Chondrocyte (in vitro differentiated cells): ENCODE measurements at places on chromosomes 7 and 10. TPM values are rescaled to one million over a fixed set of nuclear protein-coding genes. Genes with fewer than 3 reads are reported as not detected.

- H3K4me3 ChIP-seq = no peak overlapping the region
- no peaks in the 10 kb centered on the region for H3K27me3 ChIP-seq
- H3K4me1 ChIP-seq = peaks cover 17% of the 10 kb centered on the region
- no peaks in the 10 kb centered on the region for H3K36me3 ChIP-seq
- H3K27ac ChIP-seq = no peak overlapping the region
- DNase-seq = no peak
Measured at GRCh38 chr7:143372070-143372469, 9.1 kb upstream of the ZYX start.

DNA sequence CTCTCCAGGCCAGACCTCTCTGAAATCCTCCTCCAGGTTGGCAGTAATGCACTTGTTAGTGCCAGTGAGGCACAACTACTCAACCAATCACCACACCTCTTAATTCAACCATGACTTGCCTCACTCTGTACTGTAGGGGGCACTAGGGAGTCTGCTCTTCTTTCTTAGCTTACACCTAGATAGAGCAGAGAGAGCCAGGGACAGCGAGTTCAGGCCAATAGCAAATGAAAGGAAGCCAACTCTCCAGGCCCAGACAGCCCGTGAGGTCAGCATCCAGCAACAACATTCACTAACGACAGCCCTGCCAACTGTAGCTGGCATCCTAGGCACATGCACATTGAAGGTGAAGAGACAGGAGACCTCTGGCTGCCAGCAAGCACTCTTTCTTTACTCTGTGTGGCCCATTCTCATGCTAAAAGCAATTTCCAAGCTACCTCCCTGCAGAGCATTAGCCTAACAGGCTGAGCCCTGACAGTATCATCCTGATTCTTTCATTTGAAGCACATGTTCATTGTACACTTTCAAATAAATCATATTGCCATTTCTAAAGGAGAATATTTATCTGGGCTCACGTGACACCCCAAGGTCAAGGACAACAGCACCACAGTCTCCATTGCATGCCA is 136.3 kb downstream of the DPY19L1 start:
- no peaks in the 10 kb centered on the region for H3K4me1 ChIP-seq
- H3K4me3 ChIP-seq = no peak overlapping the region
- H3K36me3 ChIP-seq = no peaks in the 10 kb centered on the region
- no peaks in the 10 kb centered on the region for H3K27me3 ChIP-seq
- H3K27ac ChIP-seq = no peak overlapping the region

DNA sequence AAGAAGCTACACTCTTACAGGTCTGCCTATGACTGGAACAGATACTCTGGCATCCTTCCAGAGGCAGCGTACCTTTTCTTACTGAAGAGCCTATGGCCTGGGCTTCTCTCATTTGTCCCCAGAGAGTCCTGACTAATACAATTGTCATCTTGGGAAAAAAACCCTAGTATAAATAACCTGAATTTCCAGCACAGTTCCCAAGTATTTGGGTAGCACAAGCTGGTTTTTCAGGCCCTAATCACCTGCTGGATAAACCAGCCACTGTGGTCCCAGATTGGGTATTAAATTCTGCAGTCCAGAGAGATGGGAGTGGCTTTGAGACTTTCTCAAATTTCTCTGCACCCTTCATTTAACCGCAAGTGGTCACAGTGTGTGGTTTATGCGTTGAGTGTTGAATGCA is 186.8 kb upstream of the NEBL start:
- H3K27ac ChIP-seq = no peak overlapping the region
- H3K27me3 ChIP-seq = peaks cover 5% of the 10 kb centered on the region
- no peak for DNase-seq
- no peak overlapping the region for H3K4me3 ChIP-seq
- H3K36me3 ChIP-seq = no peaks in the 10 kb centered on the region

DNA sequence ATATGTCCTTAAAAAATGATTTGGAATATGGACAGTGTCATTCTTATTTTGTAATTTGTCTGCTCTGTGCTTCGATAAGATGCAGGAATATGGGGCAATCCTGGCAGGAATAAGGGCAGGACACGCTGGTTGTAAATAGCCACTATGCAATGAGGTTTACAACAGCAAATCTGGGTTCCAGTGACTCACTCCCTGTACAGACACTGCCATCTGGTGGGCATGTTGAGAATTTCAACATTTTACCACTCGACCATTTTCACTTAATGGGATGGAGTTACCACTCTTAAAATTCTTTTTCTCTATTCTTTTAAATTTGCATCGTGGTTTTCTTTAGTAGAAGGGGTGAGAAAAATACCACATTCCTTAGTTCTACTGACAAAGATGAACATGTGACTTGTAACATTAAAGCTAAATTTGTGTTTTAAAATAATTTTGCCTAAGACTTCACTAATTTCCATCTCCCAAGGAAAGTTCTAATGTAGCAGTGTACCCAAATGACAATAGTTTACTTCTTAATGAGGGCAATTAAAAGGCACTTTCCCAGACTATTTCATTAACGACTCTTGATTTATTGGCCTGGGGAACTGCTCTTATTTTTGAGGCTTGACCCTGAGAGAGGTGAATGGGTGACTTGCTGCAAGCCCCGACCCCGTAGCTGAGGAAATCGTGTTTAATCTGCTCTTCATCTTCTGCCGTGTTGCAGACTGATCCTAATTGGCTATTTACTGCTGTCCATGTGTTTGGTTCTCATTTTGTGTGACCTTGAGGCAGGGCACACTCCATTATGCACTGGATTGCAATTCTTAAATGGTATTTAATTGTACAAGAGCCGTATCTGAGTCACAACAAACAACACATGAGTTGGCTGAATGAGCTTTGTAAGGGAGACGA is 173.6 kb upstream of the IMMP2L start:
- H3K36me3 ChIP-seq = peaks cover 11% of the 10 kb centered on the region
- DNase-seq = no peak
- H3K4me3 ChIP-seq = no peak overlapping the region
- peaks cover 14% of the 10 kb centered on the region for H3K4me1 ChIP-seq

DNA sequence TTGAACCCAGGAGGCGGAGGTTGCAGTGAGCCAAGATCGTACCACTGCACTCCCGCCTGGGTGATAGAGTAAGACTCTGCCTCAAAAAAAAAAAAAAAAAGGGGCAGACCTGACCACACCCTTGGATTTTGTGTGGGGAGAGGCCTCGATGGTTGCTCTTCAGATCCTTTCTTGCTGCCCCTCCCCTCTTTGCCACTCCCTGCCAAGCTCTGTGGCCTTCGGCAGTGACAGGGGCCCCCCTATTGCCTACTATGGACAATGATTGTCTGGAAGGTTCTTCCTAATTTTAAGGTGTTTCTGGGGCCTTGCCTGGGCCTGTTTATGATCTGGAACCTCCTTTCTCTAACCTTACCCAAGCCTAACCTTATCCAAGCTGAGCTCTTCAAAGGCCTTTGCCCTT is 795 bp downstream of the PRF1 start:
- DNase-seq = no peak
- no peak overlapping the region for H3K4me3 ChIP-seq
- H3K36me3 ChIP-seq = no peaks in the 10 kb centered on the region
- H3K27me3 ChIP-seq = no peaks in the 10 kb centered on the region
- no peak overlapping the region for H3K27ac ChIP-seq

DNA sequence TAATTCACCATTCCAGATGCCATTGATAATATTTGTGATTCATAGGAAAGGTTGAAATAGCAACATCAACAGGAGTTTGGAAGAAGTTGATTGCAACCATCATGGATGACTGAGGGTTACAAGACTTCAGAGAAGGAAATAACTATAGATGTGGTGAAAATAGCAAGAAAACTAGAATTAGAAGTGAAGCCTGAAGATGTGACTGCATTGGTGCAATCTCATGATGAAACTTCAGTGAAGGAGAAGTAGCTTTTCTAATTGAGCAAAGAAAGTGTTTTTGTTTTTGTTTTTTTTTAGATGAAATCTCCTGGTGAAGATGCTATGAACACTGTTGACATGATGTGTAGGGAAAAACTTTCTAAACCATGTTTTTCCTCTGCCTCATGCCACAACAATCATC is 18.7 kb upstream of the CD36 start:
- peaks cover 20% of the 10 kb centered on the region for H3K4me1 ChIP-seq
- no peak for DNase-seq
- H3K27me3 ChIP-seq = no peaks in the 10 kb centered on the region
- H3K4me3 ChIP-seq = no peak overlapping the region
- no peak overlapping the region for H3K27ac ChIP-seq

GRCh38 chr10:20988357-20988983 is 91.4 kb upstream of the NEBL start:
- peaks cover 3% of the 10 kb centered on the region for H3K36me3 ChIP-seq
- H3K27me3 ChIP-seq = peaks cover 4% of the 10 kb centered on the region
- no peak for DNase-seq
- H3K4me1 ChIP-seq = peaks cover 24% of the 10 kb centered on the region

Gene RHOBTB1
- total RNA-seq = 18.6 to 19.2 TPM (median 19.0 TPM) in 3 replicates

DNA sequence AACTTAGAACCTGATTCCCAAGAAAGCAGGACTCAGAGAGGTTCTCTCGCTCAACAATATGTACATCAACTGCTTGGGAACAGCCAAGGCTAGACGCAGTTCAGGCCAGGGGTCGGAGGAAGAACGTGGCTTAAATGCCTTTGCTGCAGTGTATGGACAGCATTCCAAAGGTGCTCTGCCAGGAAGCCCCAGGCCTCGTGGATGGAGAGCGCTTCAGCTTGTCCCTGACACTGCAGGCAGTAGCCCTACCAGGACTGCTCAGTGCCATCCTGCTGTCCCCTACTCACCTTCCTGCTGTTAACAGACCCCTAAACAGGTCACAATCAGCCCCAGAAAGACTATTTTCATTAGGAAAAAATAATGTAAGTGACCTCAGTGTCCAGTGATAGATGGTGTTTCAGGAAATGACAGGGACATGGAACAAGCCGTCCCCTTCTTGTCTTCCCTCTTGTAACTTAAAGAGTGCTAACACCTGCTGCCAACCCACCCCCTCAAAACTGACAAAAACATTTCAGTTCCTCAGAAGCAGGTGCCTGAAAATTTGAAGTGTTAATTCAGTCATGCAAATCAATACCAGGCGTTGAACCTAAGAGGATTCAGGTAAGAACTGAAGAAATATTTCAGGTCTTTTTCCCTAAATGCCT is 16.5 kb downstream of the CREB3L2 start:
- no peaks in the 10 kb centered on the region for H3K4me1 ChIP-seq
- no peak for DNase-seq
- peak overlapping the region; percentile 17 for H3K4me3 ChIP-seq
- no peak overlapping the region for H3K27ac ChIP-seq
- no peaks in the 10 kb centered on the region for H3K27me3 ChIP-seq
- H3K36me3 ChIP-seq = peaks cover 11% of the 10 kb centered on the region

Gene SPDYE8
- total RNA-seq = not detected in 3 replicates

DNA sequence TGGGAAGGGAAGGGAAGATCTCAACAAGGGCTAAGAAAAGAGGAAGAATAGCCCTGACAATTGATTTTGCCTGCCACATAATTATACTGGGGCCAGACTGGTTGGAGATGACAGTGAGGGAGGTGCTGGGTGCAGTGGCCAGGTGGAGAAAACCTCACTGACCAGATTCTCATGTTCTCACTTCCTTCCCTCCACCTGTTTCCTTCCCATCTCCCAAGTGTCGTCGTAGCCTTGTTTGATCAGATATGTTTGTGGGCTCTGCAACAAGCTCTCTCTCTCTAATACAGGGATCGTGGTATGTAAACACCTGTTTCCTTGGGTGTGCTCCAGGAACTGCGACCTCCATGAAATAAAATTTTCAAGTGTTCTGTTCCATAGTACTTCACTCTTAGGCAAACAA is 60.2 kb downstream of the VCL start:
- H3K4me1 ChIP-seq = peaks cover 72% of the 10 kb centered on the region
- peaks cover 6% of the 10 kb centered on the region for H3K36me3 ChIP-seq

- no peak overlapping the region for H3K4me3 ChIP-seq
- no peak for DNase-seq
Measured at GRCh38 chr10:31123946-31124345, 92.3 kb upstream of the ZNF438 start.

Gene SMO
- 34.3 to 40.2 TPM (median 37.4 TPM) in 3 replicates for total RNA-seq

GRCh38 chr7:139916717-139917395 is 87.8 kb downstream of the TBXAS1 start:
- no peaks in the 10 kb centered on the region for H3K36me3 ChIP-seq
- H3K4me1 ChIP-seq = peaks cover 46% of the 10 kb centered on the region
- no peaks in the 10 kb centered on the region for H3K27me3 ChIP-seq
- peak overlapping the region; percentile 87 for H3K27ac ChIP-seq

DNA sequence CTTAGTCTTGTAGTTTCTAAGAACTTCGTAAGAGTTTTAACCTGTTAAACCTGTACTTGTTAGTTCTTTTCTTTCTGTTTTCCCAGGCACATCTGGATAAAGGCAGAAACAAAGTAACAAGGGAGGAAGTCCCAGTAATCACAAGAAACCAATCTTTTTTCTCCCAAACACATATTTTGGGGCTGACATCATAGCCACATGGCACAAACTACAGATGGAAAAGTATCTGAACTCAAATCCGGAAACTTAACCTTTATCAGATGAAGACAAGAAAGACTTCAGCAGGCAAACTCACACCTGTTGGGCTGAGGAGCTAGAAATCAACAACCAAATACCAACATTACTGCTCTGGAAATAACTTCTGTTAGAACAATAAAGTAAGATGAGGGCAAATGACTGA is 67.1 kb downstream of the CUBN start:
- peaks cover 82% of the 10 kb centered on the region for H3K4me1 ChIP-seq
- no peak for DNase-seq
- H3K4me3 ChIP-seq = peak overlapping the region; percentile 14
- no peaks in the 10 kb centered on the region for H3K27me3 ChIP-seq
- no peaks in the 10 kb centered on the region for H3K36me3 ChIP-seq

- peaks cover 8% of the 10 kb centered on the region for H3K4me1 ChIP-seq
- DNase-seq = no peak
- no peak overlapping the region for H3K27ac ChIP-seq
- no peaks in the 10 kb centered on the region for H3K36me3 ChIP-seq
- no peak overlapping the region for H3K4me3 ChIP-seq
- no peaks in the 10 kb centered on the region for H3K27me3 ChIP-seq
Measured at GRCh38 chr7:28269700-28270361, 89.2 kb upstream of the JAZF1 start.

DNA sequence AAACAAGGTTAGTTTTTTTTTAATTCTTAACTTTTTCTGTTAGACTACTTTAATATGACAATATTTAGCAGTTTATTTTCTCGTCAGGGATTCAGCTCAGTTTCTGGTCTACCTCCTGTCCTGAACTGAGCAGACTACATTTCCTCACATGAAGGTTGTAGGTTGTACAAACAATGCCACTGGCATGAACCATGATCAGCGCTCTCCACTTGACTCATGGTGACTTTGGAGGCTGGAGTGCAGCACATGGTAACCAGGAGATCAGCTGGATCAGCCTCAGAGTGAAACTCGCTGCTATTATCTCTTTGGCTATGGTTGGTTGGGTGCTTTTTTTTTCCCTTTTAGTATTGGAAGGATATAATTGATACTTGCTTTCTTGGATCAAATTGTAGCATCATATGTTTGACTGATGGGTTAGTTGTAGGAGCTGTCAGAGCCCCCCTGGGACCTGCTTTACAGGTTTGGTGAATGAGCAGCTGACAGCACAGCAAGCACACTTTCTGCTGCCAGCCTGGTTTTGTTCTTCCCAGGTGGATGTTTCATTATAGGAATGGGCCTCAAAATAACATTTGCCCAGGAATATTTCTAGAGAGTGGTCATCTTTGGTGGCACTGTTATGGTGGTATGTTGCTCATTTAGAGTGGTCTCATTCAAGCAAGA is 556.4 kb downstream of the AUTS2 start:
- no peaks in the 10 kb centered on the region for H3K27me3 ChIP-seq
- no peak overlapping the region for H3K27ac ChIP-seq
- H3K36me3 ChIP-seq = peaks cover 5% of the 10 kb centered on the region
- peaks cover 15% of the 10 kb centered on the region for H3K4me1 ChIP-seq
- no peak for DNase-seq

- H3K4me1 ChIP-seq = no peaks in the 10 kb centered on the region
- peaks cover 3% of the 10 kb centered on the region for H3K27me3 ChIP-seq
- no peak overlapping the region for H3K27ac ChIP-seq
- no peak overlapping the region for H3K4me3 ChIP-seq
Measured at GRCh38 chr10:62333135-62333889, 40.9 kb upstream of the ZNF365 start.
